ENCODE measurements at places on chromosomes 16 and 17.

DNA sequence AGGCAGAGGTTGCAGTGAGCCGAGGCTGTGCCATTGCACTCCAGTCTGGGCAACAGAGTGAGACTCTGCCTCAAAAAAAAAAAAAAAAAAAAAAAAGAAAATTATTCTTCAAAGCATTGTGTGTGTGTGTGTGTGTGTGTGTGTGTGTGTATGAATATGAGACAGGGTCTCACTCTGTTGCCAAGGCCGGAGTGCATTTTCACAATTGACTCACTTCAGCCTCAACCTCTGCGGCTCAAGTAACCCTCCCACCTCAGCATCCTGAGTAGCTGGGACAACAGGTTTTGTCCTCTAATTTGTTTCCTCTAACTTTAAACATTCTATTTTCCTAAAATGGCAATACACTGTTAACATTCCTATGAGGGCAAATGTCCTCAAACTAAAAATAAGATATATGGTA lies 7.7 kb downstream of the FBXO47 start:
- DNase-seq: no peak

DNA sequence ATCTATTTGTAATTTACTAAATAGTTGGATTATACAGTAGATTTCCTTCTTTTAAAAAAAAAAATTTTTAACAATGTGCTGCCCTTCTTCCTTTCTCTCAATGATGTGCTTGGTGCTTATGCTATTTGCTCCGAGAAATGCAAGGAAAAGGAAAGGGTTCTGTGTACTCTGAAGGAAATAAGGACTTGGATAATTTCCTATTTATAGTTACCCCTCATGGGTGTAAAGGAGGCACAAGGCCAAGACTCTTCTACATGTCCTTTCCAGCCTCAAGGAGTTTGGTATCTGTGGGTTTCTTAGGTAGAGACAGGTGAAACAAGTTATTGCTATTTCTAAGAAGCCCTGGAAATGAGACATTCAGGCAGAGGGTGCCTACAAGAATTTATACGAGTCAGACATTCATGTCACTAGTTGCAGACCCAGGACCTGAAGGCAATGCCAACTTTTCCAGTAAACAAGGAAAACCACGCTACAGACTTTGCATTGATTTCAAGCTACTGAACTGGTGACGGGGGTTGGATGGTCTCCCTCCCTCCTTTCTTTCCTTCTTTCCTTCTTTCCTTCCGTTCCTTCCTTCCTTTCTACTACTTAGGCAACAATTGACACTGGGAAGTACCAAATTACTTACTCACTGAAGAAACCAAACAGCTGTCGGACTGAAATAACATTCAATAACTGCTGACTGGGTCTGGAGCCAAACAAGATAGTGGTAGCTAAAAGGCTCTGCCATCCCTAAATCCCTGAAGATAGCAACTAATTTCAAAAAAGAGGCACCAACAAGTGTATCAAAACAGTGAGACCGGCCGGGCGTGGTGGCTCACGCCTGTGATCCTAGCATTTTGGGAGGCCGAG lies 33.8 kb upstream of the GHDC start:
- DNase-seq: no peak

GRCh38 chr17:74759941-74760340 lies 11.5 kb downstream of the NHERF1 start:
- no peak for DNase-seq

GRCh38 chr16:74030000-74030706 lies 266.5 kb upstream of the PSMD7 start:
- DNase-seq: peak; percentile 56

Data from transverse colon (tissue), 4 donors.